ENCODE measurements at places on chromosomes 3 and 15.

DNA sequence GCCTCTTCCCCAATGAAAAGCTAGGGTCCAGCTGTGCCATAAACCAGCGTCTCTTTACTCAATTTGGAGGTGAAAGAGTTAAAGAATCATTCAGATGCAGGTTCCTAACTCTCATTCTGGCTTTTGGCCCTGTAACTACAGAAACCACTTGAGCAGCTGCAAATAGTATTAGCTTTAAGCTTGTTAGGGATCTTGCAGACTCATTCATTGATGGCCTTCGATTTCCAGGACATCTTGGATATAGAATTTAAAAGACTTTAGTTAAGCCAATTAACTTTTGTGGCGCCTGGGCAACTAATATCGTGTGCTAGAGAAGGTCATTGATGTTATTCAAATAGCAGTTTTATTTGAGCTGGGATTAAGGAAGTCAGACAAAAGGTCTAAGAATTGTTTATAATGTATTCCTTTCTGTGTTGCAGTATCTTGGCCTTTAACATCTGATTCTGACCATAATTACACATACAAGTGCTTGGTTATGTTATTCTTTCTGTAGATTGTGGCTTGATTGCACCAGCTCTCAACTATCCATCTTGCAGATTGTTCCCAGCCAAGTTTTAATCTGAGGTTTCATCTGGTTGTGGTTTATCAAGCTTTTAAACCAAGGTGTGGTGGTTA lies 185.3 kb downstream of the CACNA2D3 start:
- DNase-seq = no peak

GRCh38 chr15:63083541-63083940 lies 38.1 kb upstream of the LACTB start:
- no peak for DNase-seq

DNA sequence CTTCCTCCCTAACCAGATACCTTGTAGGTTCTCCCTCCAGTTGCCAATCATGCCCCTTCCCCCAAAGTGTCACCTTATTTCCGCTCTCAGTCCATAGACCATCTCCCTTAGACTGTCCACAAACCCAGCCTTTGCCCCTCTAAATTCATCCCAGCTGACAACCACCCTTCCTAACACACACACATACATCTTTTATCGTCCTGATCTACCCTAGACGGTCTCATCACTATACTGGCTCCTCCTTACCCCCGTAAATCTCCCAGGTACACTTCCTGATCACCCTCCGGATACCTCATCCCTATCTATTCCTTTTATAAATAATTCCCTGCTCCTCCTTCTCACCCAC lies 828 bp downstream of the THOC7 start:
- DNase-seq = peak; percentile 28

GRCh38 chr3:7700539-7700938 lies 801.1 kb upstream of the LMCD1 start:
- DNase-seq = no peak

GRCh38 chr15:42215913-42216829 lies 8.1 kb upstream of the VPS39 start:
- DNase-seq = peak; percentile 23

- DNase-seq = no peak
These were observed 19.6 kb upstream of the FBXO22 start for GRCh38 chr15:75884041-75884440.

DNA sequence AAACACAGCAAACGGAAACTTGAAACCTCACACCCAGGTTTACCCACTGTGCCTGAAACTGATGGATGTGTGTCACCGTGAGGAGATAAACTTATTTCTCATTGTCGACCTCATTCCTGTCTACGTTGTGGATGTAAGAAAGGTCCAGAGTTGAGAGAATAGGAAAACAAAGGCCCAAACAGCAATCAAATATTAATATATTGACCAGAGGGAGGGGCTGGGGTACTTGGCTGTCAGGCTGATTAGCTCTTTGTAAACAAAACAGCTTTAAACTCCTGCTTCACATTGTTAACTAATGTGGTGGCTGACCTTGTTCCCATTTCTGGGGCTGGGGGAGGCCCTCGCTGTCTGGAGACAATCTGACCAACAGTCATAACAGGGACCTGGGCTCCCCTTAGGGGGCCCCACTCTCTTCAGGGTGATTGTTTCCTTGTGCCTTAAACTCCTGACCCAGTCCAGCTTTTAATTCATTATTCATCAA lies 937.6 kb downstream of the MCTP2 start:
- DNase-seq = no peak

GRCh38 chr3:110576960-110577359 lies 494.7 kb upstream of the NECTIN3 start:
- DNase-seq = no peak

DNA sequence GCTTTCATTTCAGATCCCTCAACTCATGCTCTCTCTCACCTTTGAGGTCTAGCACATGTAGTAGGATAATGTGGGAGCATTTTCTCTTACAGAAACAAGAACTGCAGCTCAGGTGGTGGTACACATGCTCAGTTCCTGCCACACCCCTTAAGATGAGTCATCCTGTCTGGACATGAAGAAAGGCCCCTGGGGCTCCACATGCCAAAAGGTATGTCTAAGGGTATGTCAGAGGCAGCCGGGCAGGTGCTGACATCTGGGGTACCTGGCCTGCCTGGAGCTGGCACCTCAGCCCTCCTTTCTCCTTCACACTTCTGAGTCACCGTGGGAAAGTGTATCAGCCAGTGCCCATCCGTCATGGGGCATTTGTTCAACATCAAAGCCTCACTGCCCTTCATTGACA lies 209.9 kb downstream of the OCA2 start:
- DNase-seq = no peak

Data from hematopoietic multipotent progenitor cell treated with erythropoietin and hydrocortisone succinate and interleukin-3 and kit ligand, for 6 days (in vitro differentiated cells).